ENCODE measurements at places on chromosomes 7 and 10. TPM values are rescaled to one million over a fixed set of nuclear protein-coding genes. Genes with fewer than 3 reads are reported as not detected.

Gene RTKN2
- 1.3 TPM for total RNA-seq

- no peak for DNase-seq
Measured at GRCh38 chr10:98528805-98529183, 82.1 kb upstream of the HPS1 start.

Gene GJD4
- not detected for total RNA-seq

DNA sequence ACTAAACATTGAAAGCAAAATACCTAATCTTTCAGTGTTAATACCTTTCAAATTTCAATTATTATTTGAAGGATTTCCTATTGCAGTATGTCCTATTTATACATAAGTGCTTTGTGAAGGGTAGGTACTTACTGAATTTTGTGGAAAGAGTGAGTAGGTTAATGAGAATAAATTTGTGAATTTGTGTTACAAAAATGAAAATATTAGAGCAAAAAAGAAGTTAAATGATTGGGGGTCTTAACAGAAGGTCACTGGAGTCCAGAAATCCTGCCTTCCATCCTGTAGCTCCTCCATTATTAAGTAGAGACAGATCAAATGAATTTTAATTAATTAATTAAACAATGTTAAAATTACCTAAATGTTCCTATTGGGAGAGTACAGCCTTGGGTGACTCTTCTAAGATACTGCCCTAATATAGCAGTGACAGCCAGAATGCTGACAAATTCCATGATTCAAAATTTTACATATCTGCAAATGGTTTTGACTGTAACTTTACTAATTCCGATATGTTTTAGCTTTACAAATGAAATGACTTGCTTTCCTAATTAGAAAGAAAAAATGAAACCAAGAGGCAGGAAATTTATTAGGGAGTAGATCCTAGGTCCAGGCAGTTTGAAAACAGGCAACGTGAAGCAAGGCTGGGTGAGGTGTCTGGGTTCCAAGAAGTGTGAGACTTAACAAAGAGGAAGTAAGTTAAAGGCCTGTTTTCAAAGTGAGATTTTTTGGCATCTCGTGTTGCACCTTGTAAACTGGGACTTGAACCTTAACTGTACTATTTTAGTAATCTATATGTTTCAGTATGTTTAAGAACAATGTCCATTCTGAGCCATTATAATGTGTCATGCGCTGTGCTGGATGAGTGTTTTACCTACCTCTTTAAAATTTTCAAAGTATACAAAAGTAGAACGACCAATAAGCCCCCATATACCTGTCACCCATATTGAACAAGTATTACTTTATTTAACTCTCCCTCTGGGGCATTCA is 1.5 kb downstream of the PIK3CG start:
- DNase-seq = no peak

- DNase-seq = no peak
Measured at GRCh38 chr10:117260084-117260483, 19.2 kb downstream of the SLC18A2 start.

GRCh38 chr10:72218325-72218724 is 2.2 kb upstream of the ASCC1 start:
- no peak for DNase-seq

- DNase-seq = no peak
Measured at GRCh38 chr7:140568021-140568813, 72.4 kb downstream of the DENND2A start.

Gene SCIN
- total RNA-seq = 0.96 TPM

- DNase-seq = no peak
Measured at GRCh38 chr7:151077705-151078232, 2.8 kb downstream of the FASTK start.

DNA sequence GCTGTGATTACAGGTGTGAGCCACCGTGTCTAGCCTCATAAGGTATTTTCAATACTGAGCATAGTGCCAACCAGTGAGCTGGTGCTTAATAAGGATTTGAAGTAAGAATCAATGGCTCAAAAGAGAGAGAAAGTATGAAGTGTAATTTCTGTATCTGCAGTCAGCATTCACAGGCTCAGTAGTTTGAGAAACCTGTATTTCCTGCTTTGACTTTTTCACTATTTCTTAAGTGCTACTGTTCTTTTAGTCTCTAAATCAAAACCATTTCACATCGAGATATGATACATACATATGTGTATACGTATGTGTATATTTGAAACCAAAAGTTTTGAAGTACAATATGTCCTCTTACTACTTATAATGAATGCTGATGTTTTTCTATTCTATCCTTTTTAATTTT is 189.9 kb downstream of the PPP1R9A start:
- DNase-seq = no peak

Gene SDK1
- 6.6 TPM for total RNA-seq

DNA sequence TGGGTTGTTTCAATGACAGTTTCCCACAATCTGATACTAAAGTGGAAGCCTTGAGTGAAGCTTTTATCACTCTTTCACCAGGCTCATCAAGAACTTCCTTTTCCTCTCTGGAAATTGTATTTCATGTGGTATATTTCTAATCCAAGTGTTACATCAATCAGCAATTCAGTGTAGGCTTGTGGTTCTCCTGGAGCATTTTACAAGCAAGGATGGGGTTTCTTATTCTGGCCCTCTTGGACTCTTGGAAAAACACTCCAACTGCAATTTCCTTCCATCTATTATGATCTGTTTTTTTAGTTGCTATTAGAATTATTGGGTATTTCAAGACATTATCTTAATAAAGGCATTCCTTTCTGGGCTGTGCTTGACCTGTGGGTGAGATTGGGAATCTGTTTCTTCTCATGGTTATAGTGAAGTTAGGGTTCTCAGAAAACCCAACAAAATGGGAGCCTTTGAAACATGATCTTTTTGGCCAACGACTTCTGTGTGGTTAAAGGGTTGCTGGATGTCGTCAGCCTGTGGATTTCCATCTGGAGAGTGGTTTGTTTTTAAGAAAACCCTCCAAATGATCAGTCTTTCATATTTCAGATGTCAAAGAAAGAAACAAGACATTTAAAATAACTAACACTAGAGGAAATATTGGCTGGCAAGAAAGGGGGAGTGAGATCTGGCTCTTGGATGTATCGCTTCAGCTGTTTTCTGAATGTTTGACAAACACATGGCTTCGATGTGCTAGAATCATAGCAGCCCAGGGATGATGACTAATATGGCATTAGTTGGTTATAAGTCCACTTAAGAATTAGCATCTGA is 540.2 kb downstream of the LRMDA start:
- DNase-seq = no peak

GRCh38 chr7:106365252-106366005 is 80.6 kb upstream of the NAMPT start:
- peak; percentile 25 for DNase-seq

- DNase-seq = no peak
Measured at GRCh38 chr10:44929356-44930255, 18.5 kb downstream of the TMEM72 start.

Gene NPSR1
- total RNA-seq = not detected

Gene ACTR3C
- 5.0 TPM for total RNA-seq

- DNase-seq = no peak
Measured at GRCh38 chr7:48262606-48263310, 91.5 kb downstream of the ABCA13 start.

Gene NPFFR1
- total RNA-seq = not detected

DNA sequence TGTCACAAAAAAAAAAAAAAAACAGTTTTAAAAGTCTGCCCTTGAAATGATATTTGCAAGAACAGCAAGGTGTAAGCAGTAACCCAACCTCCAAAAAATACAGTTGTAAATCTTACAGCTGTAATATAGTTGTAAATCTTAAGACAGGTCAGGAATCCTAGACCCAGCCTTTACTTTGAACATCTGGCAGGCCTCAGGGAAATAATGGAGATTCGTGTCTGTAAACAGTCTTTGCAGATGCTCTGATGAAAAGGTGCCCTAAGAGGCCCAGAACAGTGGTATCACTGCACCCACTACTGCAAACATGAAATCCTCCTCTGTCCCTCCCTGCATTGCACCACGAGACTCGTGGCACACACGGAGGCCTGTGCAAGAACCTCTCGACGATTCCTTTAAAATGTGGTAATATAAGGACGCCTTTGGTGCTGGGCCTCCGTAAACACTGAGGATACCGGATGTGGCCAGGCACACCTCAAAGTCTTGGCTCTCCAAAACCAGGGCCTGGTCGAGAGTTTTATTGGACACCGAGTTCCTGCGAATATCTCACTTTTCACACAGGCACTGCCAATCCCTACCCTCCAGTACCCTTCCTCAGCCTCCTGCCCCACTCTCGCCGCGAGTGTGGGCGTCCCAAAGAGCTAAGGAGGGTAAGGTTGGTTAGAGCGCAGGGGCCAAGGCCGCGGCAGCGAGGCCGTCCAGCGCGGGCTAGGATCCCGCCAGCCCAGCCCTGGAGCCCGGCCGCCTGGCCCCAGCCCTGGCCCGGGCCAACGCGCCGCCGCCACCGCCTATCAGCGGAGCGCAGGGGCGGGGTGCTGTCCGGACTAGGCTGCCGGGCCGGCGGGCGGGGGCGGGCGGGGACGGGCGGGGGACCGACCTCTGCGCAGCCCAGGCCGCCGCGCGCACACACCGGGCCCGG is at the start of gene REEP3:
Gene REEP3 (plus strand): TSS at position 902 of the 916 bp plus-strand sequence. CDS start 145 bp downstream, outside the sequence.
- DNase-seq = peak; percentile 48

- DNase-seq = no peak
Measured at GRCh38 chr10:43230909-43231522, 35.8 kb downstream of the RASGEF1A start.

Measured in breast epithelium (tissue), 4 donors.